T-helper 17 cell (primary cell): ENCODE measurements at places on chromosomes 6 and 20.

DNA sequence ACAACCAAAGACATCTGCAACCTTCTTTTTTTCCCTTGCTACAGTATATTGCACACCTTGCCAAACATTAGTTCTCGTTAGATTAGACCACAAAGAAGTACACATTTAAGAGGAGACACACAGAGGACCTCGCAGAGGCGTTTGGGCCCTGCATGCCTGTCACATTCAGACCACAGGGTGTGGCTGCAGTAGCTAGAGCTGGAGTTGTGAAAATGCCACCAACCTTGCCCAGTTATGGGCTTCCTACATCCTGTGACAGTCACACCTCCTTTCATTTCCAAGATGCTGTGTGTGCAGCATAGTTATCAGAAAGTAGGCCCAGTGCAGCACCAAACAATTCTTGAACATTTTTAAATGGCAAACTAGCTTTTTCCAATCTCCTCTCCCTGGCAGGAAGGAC lies 2.4 kb downstream of the SYNE1 start:
- no peak for DNase-seq

- no peak for DNase-seq
Observed at GRCh38 chr6:155314773-155315515, 660 bp upstream of the TFB1M start.

DNA sequence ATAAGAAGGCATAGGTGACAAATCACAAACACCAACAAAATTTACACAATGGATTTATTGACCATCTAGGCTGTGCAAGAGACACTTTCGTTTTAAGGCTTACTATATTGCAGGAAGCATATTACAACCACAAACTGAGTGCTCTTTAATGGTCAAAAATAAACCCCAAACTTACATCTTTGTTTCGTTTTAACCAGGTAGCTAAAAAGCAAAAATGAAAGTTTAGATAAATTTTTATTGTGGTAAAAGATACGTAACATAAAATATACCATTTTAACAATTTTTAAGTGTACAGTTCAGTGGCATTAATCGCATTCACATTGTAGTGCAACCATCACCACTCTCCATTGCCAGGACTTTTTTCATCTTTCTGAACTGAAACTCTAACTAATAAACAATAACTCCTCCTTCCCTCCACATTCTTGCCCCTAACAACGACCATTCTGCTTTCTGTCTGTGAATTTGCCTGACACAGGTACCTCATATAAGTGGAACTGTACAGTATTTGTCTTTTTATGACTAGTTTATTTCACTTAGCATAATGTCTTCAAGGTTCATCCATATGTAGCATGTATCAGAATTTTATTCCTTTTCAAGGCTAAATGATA lies 32.3 kb upstream of the DUSP22 start:
- DNase-seq = no peak

DNA sequence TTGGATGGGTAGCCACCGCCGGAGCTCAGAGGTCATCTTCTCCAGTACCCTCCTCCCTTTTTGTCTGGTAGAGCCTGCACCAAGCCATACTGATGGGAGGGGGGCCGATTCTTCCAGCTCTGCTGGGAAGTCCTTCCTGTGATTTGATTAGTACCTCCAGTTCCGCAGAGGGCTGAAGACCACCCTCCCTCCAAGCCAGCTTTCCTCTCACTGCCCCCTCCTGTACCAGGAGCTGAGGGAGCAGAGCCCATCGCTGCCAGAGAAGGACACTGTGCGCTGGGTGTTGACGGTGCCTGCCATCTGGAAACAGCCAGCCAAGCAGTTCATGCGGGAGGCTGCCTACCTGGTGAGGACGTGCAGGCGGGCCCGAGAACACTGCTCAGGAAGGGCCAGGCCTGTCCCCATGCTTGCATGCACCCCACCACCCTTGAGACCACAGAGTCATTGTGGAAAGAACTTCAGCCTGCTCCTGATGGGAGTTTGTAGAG lies 13.2 kb downstream of the HSPA12B start:
- no peak for DNase-seq

DNA sequence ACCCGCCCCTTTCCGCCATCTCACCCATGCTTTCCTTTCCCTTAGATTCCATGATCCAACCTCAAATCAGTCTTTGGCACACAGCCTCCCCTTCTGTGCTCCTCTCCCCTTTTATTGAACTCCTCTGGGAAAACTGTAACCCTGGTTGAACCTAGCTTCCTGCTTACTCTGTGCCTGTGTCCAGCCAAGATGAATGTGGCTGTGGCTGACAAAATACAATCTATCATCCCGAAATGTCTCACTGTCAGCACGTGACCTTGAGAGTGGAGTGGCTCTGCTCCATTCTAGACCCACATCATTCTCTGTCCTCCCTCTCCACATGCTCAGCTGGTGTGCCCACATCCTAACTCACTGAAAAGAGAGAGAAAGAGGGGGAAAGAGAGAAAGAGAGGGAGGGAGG lies 11.0 kb downstream of the NCR2 start:
- no peak for DNase-seq

DNA sequence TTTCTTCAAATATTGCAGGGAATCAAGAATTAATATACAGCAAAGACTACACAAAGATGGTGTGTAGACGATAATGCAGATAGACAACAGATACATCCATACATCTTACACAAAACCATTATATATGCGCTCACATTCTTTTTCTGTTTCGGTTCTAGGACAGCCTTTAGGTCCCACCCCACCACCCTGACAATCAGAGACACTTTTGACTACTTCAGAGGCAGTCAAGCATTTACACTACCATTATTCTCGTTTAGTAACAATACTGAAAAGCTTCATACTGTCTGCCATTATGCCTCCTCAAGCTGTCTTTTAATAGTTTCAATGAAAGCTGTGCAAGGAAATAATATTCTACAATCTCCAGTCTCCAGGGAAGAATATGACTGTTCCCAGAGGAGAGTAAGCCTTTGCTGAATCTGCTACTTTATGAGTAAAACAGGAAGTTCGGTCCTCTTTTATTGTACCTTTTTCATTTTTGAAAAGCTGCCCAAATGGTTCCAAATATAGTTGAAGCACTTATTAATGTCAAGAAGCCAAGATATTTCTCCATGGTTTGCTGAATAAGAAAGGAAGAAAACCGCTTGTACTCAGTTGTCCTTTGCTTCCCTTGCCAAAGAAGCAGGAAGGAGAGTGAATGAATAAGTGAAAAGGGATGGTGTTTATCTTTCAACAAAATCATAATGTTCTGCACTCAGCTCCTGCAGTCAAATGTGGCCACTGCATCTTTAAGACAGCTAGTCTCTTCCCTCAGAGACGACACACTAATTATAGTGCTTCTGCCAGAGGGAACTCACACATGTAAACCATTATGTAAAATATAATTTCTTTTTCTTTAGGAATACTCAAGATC lies 468.3 kb downstream of the CDC5L start:
- no peak for DNase-seq

DNA sequence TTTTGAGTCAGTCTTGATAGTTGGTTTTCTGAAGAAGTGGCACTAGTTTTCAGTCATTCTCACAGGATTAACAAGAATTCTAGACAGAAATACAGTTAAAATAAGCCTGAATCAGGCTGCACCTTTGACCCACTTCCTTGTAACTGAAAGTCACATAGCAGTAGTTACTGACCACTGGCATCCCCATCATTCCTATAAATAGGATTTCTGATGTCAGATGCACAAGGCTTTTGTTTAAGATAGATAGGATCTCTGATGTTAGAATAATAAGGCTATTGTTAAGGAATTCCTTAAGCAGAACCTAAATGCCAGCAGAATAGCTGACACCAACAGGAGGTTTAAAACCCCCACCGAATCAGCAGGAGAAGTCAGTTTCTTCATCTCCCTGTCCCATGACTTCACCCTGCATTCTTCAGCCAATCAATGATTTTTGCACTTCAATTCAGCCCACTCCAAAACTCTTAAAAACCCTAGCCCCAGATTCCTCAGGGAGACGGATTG lies 30.6 kb upstream of the ZBTB24 start:
- no peak for DNase-seq

DNA sequence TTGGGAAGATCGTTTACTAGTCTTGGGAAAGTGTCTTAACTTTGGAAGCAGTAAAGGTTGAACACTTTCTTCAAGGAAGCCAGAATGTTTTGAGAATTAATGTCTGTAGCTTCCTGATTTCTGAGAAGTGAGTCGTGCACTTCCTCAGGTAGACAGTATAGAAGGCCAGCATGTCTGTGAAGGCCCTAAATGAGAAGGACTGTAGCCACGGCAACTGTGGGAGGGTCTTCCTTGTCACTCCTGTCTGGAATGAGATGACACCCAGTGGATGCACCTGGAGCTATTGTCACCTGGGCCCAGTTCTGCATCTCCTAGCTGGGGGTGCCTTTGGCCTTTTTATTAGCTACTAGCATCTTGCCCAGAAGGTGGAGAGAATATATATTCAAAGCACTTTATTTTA lies 8.8 kb downstream of the STX16 start:
- no peak for DNase-seq

DNA sequence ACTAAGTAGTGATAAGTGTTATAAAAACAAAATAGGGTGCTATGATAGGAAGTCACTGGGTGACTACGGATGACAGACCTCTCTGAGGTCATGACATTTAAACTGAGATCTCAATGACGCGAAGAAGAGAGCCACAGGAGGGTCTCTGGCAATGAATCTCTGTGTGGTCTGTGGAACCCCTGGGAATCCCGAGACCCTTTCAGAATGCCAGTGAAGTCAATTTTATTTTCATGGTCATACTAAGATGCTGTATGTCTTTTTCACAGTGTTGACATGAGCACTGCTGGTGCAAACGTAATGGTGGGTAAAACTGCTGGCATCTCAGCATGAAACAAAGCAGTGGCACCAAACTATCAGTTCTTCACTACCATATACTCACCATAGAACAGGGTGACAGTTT lies 155.0 kb downstream of the GJA10 start:
- DNase-seq = no peak

GRCh38 chr6:154267508-154268106 lies 89.0 kb downstream of the IPCEF1 start:
- DNase-seq = no peak

- no peak for DNase-seq
Observed at GRCh38 chr6:34573567-34574183, 17.5 kb upstream of the SPDEF start.

GRCh38 chr6:90127595-90127994 lies 169.0 kb downstream of the BACH2 start:
- DNase-seq = no peak

DNA sequence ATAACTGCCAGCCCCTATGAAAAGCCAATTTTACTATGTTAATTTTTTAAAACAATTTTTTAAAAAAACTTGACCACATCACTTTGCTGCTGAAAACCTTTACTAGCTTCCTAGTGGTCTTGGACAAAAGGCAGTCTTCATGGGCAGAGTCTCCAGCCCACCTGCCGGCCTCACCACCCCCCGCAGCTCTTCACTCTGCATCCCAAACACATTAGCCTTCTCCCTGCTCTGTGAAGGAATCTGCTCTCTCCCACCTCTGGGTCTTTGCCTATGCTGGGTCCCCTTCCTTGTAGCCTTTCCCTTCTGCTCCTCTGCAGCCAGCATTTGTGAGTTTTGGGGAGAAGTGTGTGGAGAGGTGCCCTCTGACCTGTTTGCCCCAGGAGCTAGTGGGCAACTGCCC lies 170.7 kb upstream of the MLN start:
- DNase-seq = no peak

- no peak for DNase-seq
Observed at GRCh38 chr20:12276011-12276673, 358.4 kb downstream of the BTBD3 start.
